GM19239 (cell line): ENCODE measurements at places on chromosomes 13 and 19.

- no peak for DNase-seq
Measured at GRCh38 chr13:38763446-38764381, 76.8 kb downstream of the FREM2 start.

DNA sequence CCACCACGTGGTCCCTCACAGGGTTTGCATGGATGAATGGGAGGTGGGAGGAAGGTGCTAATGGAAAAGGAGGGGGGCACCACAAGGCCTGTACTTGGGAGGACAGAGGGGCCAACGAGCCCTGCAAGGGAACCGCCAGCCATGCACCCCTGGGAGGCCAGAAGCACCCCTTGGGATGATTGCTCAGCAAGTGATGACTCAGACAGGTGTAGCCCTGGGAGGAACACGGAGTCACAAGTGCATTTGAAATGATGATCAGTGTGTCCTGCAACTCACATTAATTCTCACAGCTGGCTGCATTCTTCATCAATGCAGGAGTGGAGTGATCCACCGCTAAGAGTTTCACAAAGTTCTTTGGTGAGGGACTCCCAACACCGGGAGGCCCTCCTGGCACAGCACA lies 82.8 kb upstream of the ZNF254 start:
- no peak for DNase-seq

- DNase-seq: no peak
Measured at GRCh38 chr13:68535329-68535728, 1305.2 kb upstream of the PCDH9 start.

- no peak for DNase-seq
Measured at GRCh38 chr13:98549728-98550317, 27.1 kb downstream of the STK24 start.

- no peak for DNase-seq
Measured at GRCh38 chr19:16025108-16026101, 50.9 kb upstream of the TPM4 start.

DNA sequence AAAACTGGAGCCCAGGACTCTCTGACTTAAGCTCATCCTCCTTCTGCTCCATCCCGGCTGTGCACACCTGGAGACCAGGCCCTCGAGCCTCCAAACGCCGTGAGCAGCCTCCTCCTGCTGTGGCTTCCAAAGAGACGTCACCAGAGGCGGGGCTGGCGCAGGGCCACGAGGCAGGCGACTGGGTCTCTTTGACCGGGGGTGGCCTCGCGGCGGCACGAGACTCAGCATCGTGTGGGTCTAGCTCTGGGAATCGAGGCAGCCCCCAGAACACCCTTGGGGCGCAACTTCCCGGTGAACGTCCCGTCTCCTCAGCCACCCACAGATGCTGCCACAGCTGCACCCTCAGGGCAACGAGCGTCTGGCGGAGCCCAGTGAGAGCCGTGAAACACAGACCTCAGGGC lies 22.8 kb downstream of the RASA3 start:
- no peak for DNase-seq

- DNase-seq: peak; percentile 33
Measured at GRCh38 chr13:51125495-51126226, 14.6 kb upstream of the C13orf42 start.

GRCh38 chr13:44267980-44268379 lies 105.6 kb upstream of the SERP2 start:
- DNase-seq: no peak

DNA sequence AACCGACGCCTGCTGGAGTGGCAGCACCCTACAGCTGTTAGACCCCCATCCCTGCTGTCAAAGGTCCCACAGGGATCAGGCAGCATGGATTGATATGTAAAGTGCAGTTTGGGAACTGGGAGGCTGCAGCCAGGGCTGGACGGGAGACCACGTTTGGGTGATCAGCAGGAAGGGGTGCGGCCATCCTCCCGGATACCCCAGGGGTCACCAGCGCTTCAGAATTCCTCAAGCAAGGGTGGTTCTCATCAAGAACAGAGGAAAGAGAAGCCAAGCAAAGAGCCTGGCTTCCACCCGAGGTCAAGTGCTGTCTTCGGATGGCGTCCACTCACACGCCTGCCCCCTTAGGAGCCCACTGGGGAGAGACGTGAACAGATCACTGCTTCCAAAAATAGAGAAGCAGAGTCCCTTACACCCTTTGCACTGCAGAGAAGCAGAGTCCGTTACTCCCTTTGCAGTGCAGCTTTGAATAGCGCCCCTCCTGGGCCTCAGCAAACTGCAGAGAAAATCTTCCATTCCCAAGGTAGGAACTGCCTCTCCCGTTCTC lies 35.5 kb downstream of the DHRS12 start:
- DNase-seq: no peak

- DNase-seq: no peak
Measured at GRCh38 chr19:56404705-56405056, 549 bp downstream of the ZNF583 start.

GRCh38 chr19:18170714-18171255 lies 2.8 kb upstream of the IFI30 start:
- no peak for DNase-seq

DNA sequence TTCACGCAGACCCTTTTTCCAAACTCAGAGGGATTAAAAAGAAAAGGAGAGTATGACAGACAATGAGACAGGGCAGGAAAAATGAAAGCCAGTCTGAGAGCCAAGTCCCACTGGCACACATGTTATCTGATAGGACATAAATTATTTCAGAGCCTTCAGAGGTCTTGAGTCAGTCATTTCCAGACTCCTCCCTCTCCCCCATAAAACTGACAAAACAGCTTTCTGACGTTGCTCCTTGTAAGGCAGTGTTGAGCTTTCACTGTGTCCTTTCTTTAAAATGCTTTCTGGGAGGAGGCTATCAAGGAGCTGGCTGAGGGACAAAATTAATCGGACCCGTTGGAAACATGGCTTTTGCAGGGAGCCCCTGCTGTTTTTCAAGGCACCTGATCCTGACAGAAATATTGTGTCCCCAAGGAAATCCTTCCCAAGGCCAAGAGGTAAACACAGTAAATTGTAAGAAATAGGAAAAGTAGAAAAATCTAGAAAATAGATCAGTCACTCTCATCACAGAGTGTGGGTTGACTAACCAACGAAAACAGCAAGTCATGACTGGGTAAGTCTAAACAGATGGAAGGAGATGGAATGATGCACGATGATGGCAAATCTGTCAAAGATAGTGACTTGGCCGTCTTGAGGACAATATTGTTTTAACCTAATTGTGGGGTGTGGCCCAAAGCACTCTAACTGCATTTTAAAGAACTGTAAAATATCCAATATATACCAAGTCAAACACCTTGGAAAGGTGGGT lies 89.7 kb downstream of the DCT start:
- no peak for DNase-seq

GRCh38 chr13:97615266-97615665 lies 181.3 kb downstream of the RAP2A start:
- DNase-seq: no peak

DNA sequence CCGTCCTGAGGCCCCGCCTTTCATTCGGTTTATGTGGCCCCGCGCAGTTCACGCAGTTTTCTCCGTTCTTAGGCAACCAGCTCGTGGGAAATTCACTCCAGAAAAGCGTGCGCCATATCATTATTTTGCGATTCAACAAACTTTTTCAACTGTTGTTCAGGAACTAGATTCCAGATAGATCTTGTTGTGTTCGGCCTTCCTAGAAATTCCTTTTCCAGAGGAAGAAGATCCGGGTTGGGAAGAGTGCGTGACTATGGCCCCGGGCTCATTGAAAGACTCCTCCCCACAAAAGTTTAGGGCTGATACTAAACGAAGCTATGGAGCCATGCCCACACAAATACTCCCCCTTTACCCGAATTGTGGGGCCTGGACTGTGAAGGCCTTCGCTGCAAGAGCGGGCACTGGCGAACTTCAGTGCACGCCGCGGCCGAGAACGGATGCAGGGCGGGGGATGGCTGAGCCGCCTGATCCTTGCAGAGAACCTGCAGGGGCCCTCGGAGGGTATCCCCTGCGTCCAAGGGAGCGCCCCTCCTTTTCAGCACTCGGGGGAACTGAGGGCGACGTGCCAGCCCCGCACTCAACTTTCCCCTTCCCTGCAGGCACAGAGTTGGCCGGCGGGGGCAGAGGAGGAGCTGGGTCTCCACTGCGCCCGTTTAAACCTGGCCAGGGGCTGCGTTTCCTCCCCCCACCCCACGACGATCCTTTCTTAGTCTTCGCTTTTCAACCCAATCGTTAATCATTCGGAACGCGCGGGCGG lies 904 bp upstream of the SOX1 start:
- DNase-seq: no peak

DNA sequence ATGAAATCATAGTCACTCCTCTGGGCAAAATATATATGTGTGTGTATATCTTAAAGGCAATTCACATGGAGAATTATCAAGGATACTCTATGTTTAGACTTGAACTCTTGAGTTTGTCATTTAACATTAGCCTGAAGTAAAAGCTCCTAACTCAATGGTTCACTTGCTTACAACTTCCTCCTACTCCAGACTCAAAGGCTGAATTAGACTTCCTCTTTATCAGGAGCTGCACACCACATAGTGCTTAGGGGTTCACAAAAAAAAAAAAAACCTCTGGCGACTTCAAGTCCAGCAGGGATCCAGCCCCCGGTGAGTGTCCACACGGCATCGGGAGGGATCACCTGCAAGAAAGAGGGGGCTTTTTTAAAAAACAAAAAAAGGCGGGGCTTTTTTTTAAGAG lies 68.2 kb upstream of the LSM14A start:
- DNase-seq: no peak
